COLO829 (cell line): ENCODE measurements at places on chromosomes 11 and 22.

GRCh38 chr11:134557571-134558257 lies 145.7 kb upstream of the B3GAT1 start:
- no peak for DNase-seq

GRCh38 chr11:118607401-118608359 lies at the start of gene PHLDB1:
PHLDB1 (plus strand) TSS chr11:118607615; CDS start chr11:118613837, 6,222 bp downstream.
- DNase-seq, result no peak

DNA sequence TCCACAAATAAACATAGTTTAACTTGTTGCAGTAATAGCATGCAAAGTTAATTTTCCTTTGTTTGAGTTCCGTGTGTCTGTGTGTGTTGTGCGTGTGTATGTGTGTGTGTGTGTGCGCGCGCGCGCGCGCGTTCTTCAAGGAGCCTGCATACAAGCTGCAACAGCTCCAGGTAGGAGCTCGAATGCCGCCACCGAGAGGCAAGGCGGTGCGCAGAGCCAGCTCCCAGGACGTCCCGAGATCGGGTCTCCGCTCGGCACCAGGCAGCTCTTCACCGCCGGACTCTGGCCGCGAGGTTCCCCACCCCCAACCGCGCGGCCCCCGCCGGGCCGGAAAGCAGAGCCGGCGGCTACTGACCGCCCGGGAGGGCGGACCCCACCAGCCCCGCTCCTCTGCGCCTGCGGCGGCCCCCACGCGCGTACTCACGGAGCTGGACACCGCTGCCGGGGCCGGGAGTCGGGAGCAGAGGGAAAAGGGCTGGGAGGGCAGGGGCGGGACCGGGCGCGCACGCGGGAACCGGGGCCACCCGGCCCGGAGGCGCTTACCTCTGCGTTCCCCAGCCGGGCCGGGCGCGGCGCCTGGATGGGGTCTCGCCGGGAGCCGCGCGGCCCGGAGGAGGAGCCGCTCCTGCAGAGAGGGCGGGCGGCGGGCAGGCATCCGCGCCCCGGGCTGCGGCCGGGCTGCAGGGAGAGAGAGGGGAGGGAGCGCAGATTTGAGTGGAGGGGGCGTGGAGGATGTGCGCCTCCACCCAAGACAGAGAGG lies 40.4 kb upstream of the AKIP1 start:
- DNase-seq, result no peak

- no peak for DNase-seq
Observed at GRCh38 chr11:118674082-118674435, 5.4 kb downstream of the TREH start.
